ENCODE measurements at places on chromosomes 12 and 14.
A peak's percentile ranks its signal among the peaks of the same experiment; 100 is the strongest.

DNA sequence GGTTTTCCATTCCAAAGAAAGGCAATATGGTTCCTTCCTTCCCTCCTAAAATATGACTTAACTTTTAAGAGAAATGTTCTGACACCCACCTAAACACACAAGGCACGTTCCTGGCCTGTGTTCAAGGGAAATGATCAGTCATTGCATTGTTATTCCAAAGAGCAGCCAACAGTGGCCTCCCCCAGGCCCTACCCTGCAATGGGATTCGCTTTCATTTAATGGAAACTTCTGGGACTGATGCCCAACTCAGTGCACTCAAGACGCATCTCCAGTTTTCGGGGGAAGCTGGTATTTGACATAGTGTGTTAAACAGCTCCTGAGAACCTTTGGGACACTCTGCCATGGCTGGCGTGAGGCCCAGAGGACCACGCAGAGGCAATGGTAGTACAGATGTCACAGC, 65.9 kb downstream of the DDX51 start:
- DNase-seq: peak; percentile 76

- no peak for DNase-seq
Measured at GRCh38 chr12:613996-614395, 49.2 kb downstream of the NINJ2 start.

- no peak for DNase-seq
Measured at GRCh38 chr14:65096323-65097089, 5.8 kb downstream of the MAX start.

GRCh38 chr14:71365361-71365760, 458.1 kb downstream of the PCNX1 start:
- no peak for DNase-seq

GRCh38 chr12:13195785-13196129, 769 bp upstream of the EMP1 start:
- no peak for DNase-seq

DNA sequence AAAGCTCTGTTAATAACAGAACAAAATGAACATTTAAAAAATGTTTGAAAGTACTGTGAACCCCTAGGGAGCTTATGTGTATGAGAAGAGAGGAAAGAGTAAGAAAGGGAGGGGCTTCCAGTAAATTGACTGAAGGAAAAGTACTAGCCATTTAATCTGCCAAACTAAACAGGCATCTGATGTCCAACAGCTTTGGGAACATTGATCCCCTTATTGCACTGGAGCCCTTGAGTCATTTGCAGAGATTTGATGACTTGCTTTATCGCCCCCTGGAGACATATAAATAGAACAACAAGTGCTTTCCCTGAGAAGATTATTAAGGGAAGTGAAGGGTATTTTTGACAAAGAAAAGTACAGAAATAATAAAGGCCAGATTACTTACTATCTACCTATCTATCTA, 319.3 kb upstream of the NOVA1 start:
- no peak for DNase-seq

- DNase-seq: peak; percentile 92
Measured at GRCh38 chr12:46523863-46524770, 151.5 kb upstream of the SLC38A2 start.

DNA sequence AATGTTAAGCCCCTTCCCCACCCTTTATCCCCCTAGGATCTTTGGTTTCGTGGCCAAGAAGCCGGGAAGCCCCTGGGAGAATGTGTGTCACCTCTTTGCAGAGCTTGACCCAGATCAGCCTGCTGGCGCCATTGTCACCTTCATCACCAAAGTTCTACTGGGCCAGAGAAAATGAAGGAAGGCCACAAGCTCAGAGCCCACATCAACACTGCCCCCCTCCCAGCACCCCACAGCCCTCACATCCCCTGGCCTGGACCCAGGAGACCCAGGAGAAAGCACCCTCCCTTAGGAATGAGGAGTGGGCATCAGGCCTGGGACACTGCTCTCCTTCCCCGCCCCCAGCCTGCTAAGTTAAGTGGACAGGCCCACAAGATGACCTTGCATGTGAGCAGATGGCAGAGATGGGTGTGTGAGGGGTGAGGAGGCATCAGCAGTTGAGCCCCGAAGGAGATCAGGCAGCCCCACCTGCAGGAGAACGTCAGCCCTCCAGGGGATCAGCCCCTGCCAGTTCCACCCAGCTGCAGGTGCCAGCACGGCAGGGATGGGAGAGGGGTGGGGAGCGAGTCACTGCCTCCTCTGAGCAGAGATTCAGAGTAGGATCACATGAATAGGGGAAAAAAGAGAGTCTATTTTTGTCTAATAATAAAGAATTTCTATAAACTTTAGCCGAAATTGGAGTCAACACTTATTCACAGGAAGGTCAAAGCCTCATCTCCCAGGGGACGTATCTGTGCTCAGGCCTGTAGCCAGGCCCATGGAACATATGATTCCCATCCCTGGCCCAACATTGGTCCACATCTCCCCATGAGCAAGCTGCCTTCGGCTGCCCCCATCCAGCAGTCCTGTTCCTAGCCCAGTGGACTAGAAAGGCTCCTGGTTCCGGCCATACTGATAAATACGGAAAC, 14.1 kb downstream of the TNS2 start:
- no peak for DNase-seq

- DNase-seq: no peak
Measured at GRCh38 chr14:103735439-103735814, 19.8 kb downstream of the ZFYVE21 start.

- DNase-seq: peak; percentile 49
Measured at GRCh38 chr14:58639842-58640484, 2.2 kb downstream of the DACT1 start.

- DNase-seq: no peak
Measured at GRCh38 chr14:91116913-91117588, 3.2 kb downstream of the DGLUCY start.

DNA sequence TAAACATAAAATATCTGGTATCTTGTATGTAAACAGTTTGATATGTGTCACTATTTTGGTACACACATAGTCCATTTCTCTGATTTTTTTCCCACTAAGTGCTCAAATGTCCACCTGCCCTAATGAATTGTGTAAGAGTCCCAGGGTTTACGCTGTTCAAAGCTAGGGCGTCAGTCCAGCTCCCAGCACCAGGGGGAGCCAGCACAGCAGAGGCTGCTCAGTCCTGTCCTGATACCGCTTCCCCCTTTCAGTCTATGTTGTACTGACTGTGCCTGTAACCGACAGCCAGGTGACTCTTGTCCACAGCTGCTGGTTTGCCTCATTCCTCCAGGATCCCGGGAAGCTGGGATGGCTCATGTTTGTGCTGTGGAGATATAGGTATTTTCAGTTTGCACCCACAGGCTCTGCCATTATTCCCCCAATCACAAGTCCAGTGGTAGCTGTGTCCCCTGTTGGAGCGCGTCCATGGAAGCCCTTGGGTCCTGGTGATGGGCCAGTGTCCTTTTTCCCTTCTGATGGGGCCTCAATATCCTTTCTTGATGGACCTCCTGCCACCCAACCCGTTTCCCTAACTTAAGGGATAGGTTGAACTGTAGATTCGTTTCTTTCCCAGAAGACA, 242.0 kb downstream of the NEDD1 start:
- no peak for DNase-seq

GRCh38 chr12:92603741-92604432, 98.9 kb upstream of the PLEKHG7 start:
- no peak for DNase-seq

DNA sequence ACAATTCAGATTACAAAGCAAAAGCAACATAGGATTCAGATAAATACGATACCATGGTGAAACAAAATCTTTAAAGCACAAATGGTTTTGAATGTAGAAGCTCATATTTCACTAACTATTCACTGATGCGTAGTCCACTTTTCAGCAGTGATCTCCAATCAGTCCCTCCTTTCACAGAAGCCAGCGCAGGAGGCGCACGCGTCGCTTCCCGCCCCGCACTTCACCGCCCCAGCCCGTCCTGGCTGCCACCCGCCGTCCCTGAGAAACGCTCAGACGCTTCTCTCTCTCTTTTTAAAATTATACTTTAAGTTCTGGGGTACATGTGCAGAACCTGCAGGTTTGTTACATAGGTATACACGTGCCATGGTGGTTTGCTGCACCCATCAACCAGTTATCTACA, 19.8 kb upstream of the CHFR start:
- no peak for DNase-seq

DNA sequence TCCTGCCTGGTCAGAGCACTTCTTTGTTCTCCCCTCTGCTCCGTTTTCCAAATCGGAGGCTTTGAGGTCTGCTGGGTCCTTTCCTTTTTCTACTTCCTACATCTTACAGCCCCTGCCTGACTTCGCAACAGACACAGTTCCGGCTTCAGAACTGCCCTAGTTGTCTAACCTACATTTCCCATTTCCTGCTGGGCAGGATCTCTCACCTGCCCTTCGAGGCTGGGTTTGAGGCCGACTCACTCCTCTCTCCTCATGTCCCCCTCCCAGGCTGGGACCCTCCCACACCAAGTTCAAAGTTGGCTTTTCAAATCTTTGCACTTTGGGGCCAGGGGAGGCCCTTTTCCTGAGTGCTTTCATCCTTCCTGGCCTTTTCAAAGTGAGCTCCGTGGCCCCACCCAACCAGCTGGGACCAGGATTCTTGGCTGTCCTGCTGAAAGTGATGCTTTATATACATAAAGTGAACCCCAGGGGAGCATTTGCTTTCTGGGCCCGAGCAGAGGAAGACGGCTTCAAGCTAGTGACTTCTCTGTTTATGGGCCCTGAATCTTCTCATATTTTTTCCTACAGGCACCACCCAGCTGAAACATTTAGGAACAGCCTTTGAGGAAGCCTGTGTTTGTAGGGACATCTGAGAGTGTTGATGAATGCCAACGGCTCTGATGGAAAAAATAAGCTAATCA, 281.0 kb upstream of the CRY1 start:
- DNase-seq: no peak

DNA sequence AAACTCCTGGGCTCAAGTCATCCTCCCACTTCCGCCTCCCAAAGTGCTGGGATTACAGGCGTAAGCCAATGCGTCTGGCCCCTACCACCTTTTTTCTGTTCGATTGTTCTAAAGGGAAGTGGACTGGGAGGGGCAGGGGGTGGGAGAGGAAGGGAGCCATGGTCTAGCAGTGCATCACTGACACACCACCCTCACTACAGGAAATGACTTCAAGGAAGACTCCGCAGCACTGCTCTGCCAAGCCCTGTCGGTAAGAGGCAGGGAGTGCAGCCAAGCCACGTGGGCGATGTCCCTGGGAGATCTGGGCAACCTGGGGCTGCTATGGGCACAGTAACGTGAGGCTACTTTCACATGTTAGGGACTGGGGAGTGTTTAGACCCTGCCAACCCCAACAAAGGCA, 18.0 kb downstream of the LRRC74A start:
- no peak for DNase-seq

GRCh38 chr12:93019212-93019927, 90.3 kb upstream of the EEA1 start:
- no peak for DNase-seq

All from AG04450 (cell line).